NCI-H1417 treated with DMSO at 0.1 percent for 48 hours (cell line): ENCODE measurements at places on chromosomes 16 and 17.

DNA sequence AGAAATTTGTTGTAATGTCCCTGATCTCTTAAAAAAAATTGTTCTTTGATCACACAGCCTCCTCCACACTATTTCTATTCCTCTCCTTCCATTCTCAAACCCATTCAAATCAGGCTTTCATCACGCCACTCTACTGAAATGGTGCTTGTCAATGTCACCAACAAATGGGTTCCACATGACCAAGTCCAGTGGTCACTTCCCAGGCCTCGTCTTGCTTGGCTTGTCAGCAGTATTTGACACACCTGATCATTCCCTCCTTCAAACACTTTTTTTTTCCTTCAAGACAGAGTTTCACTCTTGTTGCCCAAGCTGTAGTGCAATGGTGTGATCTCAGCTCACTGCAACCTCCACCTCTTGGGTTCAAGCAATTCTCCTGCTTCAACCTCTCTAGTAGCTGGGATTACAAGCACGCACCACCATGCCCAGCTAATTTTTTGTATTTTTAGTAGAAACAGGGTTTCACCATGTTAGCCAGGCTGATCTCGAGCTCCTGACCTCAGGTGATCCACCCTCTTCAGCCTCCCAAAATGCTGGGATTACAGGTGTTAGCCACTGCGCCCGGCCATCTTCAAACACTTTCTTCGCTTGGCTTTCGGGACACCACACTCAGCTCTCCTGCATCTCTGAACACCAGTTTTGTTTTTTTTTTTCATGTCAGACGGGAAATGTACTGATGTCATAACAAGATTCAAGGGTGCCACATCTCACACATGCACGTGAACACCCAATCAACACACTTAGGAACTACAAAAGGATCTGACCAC is 18.3 kb downstream of the NQO1 start:
- DNase-seq, result no peak

DNA sequence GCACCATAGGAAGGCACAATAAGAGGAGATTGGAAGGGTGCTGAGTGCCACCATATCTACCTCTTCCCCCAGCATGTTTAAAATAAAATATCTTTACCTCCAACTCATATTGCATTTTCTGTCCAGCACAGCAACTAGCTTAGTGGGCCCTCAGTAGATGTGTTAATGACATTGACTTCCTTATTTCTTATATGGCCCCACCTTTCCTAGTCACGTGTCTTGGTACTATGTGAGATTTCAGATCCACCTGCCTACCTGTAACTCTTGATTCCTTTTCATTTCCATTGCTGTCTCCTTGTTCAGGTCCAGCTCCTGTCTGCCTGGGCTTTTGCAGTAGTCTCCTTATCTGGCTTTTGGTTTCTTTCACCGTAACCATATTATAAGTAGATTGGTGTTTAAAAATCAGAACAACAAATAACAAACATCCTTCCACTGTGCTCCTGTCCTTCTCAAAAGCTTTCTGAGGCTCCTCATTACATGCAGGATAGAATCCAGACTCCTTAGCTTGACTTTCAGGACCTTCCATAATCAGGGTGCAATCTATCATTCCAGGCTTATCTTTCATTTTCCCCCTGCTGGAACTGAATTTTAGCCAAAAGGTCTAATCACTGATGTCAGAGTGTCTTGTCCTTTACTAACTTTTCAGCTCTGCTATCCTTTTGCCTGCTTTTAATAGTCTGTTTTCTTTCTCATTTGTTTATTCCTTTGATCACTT is 71.3 kb downstream of the FTO start:
- no peak for DNase-seq

GRCh38 chr16:86383488-86384262 is 126.7 kb upstream of the FOXF1 start:
- DNase-seq, result no peak

DNA sequence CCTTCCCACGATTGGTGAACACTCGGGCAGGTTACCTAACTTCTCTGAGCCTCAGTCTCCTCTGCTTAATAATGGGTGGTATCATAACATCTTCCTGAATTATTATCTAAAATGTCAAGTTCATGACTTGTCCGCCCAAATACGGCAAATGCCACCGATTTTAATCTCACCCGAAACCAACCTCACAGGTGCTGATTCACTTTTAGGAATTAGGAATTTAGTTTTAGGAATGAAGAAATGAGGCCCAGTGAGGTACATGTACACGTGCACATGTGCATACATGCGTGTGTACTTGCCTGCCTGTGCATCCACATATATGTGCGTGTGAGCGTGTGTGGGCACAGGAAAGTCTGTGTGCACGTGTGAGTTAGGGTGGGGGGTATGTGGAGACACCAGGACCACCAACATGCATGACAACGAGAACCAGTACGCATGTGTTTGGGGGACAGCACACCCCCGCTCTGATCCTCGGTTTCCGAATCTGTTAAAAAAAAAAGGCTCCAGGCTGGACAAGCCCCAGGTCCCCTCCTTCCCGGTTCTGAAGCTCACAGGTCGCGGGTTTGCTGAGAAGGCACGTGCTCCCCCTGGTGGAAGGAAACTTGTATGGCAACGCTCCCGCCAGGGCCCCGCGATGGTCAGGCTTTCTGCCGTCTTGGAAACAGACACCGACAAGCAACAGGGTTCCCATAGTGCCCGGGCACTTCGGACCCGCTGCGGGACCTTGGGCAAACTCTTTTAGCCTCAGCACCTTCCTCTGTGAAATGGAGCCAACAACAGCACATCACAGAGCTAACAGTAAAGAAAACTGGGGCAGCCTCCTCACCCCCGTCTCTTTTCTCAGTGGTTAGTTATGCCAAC is 219.2 kb downstream of the RBFOX3 start:
- no peak for DNase-seq

- DNase-seq, result no peak
Measured at GRCh38 chr16:10637337-10638037, 57.1 kb upstream of the EMP2 start.

- DNase-seq, result no peak
Measured at GRCh38 chr16:52578007-52578828, 31.3 kb upstream of the TOX3 start.

DNA sequence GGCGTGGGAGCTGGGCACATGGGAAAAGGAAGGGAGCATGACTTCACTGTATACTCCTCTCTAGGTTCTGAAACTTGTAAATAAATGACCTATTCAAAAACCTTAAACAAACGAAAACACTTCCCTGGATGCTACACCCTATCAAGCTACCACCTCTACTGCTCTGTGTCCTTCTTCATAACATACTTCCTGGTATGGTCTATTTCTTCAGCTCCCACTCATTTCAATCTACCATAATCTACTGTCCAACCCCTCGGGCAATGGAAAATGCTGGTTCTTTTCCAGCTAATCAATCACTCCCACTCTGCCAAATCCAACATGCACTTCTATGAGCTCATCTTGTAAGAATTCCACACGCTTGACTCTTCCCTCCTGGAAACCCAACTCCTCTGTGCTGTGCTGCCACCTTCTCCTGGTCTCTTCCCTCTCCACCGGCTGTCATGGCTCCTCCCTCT is 42.4 kb downstream of the AMFR start:
- no peak for DNase-seq

- DNase-seq, result no peak
Measured at GRCh38 chr16:71295950-71296349, 6.7 kb upstream of the CMTR2 start.

DNA sequence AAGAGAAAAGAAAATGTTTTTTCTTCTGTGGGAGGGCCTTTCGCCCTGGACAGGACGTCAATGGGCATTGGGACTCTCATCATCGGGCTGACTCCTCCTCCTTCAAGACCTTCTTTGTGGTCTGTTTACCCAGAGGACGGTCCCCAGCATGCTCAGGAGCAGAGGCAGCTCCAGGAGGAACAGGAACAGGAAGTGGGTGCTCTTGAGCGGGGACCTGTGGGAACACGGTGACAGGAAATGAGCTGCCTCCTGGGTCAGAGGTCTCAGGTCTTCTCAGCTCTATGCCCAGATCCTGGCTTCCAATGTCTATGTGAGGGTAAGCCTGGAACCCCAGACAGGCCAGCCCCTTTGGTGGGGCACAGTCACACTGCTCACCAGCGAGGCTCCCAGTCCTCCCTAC is 12.2 kb downstream of the CD300LD start:
- DNase-seq, result no peak

GRCh38 chr17:5770441-5771270 is 186.3 kb upstream of the NLRP1 start:
- DNase-seq, result no peak

GRCh38 chr17:78506454-78507309 is 70.5 kb downstream of the DNAH17 start:
- DNase-seq, result no peak

DNA sequence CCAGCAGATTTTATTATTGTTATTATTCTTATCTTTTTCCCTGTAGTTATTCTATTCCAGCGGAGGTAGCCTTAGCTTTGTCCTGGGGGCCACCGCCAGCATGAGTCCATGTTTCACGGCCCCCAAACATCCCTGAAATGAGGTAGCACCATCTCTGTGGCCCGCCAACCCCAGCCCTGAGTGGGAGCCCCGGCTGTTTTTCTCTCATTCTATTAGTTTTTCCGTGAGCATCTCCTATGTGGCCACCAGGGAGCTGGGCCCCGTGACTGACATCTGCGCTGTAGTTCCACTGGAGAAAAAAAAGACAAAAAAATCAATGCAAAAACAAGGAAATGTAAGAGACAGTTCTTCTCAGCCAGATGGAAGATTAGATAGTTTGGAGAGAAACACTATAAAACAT is 43.5 kb upstream of the IL34 start:
- no peak for DNase-seq

DNA sequence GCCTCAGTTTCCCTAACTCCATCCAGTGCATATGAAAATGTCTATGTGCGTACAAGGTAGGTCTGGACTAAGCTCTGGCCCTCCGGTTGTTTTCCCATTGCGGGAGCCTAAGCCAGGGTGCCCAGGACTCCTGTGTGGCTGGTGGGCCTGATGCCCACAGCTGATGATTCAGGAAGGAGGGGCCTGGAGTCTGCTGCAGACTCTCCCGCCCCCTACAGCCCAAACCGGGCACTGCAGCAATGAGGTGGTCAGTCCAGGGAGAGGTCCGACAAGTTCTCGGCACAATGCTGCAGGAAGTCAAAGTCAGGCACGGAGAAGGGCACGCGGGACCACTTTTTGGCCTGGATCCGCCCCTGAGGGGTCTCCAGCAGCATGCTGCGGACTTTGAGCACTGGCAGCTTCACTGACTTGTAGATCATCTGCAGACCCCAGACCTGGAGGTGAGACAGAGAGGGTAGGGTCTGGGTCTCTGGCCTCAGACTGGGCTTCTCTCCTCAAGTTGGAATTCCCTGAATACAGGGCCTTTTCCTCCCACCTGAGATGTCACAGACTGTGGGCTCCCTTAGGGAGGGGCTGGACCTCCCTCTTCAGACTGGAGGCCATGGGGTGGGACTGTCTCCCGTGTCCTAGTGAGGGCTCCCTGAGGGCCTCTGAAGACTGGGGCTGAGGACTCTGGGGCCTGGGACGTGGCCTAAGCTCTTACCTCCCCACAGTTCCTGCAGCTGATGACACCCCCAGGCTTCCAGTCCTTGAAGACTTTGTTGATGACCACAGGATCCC is 3.4 kb upstream of the ZNF385C start:
- DNase-seq, result no peak

DNA sequence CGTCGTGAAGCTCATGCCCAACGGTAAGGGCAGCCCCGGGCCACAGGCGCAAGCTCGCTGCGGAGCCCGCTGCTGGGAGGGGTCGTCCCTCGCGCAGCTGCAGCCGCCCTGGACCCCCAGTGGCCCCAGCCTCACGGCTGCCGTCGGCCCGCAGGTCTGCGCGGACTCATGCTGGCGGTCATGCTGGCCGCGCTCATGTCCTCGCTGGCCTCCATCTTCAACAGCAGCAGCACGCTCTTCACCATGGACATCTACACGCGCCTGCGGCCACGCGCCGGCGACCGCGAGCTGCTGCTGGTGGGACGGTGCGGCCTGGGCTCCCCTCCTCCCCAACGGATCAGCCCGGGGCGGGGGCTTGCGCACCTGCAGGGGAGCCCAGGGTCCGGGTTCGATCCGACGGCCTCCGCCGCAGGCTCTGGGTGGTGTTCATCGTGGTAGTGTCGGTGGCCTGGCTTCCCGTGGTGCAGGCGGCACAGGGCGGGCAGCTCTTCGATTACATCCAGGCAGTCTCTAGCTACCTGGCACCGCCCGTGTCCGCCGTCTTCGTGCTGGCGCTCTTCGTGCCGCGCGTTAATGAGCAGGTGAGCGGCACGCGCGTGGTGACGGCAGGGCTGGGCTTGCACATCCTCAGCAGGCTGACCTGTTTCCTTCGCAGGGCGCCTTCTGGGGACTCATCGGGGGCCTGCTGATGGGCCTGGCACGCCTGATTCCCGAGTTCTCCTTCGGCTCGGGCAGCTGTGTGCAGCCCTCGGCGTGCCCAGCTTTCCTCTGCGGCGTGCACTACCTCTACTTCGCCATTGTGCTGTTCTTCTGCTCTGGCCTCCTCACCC is 5.8 kb downstream of the SLC5A2 start:
- DNase-seq, result no peak

GRCh38 chr17:49549311-49549605 is 26.4 kb upstream of the NXPH3 start:
- no peak for DNase-seq

GRCh38 chr16:86965840-86966550 is 351.2 kb downstream of the C16orf95 start:
- no peak for DNase-seq

GRCh38 chr16:50747207-50747956 is 5.5 kb downstream of the CYLD start:
- DNase-seq, result no peak

DNA sequence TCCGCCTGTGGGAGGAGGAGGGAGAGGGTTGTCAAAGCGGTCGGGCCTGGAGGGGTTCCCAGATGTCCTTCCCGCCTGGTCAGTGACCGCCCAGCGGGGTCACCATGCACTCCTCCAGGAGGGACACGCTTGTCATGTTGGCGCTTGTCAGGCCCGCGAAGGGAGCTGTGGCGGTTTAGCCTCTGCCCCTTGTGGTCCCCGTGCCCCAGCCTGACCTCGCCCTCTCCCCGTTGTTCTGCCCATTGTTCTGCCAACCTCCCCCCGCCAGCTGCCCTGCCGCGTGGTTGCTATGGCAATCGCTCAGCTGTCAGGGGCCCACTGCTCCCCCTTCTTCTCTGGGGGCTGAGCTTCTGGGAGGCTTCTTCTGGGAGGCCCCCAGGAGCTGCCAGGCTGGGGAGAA is 146.4 kb upstream of the CIBAR2 start:
- no peak for DNase-seq

- no peak for DNase-seq
Measured at GRCh38 chr16:85029981-85030401, 2.4 kb downstream of the KIAA0513 start.
